ENCODE measurements at places on chromosomes 16 and 17.

- no peak for DNase-seq
These were observed 572.2 kb upstream of the SOX9 start for GRCh38 chr17:71548540-71549190.

GRCh38 chr17:348012-348411, 4.6 kb downstream of the RPH3AL start:
- DNase-seq = no peak

- no peak for DNase-seq
These were observed 13.8 kb downstream of the CLUAP1 start for GRCh38 chr16:3514621-3515020.

DNA sequence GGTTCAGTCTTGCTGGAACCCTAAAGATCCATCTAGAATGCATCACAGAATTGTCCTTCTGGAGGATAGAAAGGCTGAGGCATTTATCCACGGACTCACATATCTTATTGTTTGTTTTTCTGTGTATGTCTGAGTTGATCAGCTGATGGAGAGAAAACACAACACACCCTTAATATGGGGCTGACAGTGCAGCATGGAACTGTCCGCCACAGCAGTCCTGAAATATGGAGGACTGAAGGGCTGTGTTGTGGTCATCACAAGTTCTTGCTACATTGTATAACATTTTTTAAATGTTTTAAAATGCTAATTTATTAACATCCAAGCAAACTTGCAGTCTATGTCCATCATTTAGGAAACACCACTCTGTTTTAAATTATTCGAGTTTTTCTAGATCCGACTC, 448.9 kb upstream of the ERCC4 start:
- no peak for DNase-seq

DNA sequence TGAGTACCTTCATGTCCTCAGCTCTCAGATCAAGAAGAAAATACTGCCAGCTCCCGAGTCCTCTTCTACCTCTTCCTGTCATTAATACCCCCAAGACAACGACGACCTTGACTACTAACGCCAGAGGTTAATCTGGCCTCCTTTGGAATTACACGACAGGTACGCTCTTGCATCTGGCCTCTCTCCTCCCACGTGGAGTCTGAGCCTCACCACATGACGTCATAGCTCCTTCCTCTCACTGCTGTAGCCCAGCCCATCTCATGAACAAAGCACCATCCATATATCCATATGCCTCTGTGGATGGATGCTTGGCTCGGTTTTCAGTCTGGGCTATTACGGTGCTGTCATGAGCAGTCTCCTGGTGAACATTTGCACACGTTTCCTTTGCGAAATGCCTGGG, 110.2 kb upstream of the TNRC6C start:
- no peak for DNase-seq

- no peak for DNase-seq
These were observed 41.5 kb downstream of the ABCC1 start for GRCh38 chr16:15990902-15991301.

GRCh38 chr17:77374170-77374936, 233.6 kb downstream of the SEC14L1 start:
- DNase-seq = peak; percentile 78

DNA sequence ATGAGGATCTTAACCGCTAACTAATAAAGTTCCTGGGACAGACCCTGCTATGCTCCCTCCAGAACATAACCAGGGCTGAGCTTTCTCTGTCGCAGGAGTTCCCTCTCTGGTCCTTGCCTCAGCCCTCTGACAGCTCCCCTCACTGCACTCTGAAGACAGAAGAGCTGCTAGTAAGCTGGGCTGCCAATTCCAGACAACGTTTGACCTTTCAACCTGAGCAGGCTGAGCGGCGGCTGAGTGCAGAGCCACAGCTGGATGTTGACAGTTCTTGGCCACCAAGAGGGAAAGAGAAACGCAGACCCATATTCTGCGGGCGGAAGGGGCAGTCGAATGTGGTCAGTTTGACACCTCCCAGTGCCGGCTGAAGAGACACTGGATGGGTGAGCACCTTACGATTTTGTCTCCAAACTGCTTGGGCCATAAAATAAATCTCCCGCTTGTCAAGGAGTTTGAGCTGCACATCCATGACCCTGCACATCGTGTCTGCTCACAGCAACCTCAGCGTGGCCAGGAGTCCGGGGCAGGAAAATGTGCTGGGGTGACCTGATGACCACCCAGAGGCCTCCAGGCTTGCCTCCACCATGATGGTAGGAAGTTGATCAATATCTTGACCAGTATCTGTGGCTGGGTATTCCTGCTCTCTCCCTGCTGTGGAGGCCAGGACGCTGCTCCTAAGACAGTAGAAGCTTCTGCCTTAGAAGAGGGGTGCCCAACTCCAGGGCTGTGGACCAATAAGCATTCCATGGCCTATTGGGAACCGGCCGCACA, 209.2 kb downstream of the PARN start:
- no peak for DNase-seq

DNA sequence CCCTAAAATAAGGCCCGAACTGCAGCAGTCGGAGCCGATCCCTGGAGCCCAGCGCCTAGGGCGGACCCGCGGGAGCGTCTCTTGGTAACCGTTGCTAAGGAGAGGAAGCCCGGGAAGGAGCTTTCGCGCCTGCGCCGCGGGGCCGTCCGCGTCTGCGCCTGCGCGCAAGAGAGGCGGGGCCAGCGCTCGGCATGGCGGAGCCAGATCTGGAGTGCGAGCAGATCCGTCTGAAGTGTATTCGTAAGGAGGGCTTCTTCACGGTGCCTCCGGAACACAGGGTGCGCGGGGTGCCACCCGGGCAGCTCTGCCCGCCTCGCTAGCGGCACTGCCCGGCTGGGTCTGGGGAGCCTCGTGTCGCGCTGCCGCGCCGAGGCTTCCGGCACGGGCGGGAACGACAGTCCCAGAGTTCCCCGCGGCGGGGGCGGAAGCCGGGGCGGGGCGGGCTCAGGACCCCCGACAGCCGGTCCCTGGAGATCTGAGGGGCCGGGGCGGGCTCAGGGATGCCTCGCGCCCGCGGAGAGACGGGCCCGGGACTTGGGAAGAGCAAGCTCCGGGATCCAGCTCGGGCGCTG, at the start of gene CDK10:
CDK10 (plus strand) TSS at position 170 of the 572 bp plus-strand sequence; CDS start at position 192, 22 bp downstream.
- DNase-seq = peak; percentile 89

DNA sequence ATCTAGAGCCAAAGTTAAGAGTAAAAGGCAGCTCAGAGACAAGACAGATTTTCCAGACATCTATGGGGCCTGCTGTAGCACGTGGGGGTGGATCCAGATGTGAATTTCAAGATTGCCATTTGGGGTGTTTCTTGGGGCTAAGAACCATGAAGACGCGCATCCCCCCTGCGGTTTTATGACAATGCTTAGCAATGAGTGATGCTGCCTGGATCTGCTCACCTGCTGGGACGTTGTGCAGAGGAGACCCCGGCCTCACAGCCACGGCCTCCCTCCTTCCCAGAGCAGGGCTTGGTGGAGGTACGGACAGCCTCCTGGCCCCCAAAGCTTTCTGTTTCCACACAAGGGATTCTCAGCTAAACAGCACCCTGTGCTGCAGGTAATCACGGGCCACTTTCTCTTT, 151.5 kb upstream of the DYNLRB2 start:
- no peak for DNase-seq

- peak; percentile 41 for DNase-seq
These were observed 567 bp downstream of the UBB start for GRCh38 chr17:16381496-16381820.

DNA sequence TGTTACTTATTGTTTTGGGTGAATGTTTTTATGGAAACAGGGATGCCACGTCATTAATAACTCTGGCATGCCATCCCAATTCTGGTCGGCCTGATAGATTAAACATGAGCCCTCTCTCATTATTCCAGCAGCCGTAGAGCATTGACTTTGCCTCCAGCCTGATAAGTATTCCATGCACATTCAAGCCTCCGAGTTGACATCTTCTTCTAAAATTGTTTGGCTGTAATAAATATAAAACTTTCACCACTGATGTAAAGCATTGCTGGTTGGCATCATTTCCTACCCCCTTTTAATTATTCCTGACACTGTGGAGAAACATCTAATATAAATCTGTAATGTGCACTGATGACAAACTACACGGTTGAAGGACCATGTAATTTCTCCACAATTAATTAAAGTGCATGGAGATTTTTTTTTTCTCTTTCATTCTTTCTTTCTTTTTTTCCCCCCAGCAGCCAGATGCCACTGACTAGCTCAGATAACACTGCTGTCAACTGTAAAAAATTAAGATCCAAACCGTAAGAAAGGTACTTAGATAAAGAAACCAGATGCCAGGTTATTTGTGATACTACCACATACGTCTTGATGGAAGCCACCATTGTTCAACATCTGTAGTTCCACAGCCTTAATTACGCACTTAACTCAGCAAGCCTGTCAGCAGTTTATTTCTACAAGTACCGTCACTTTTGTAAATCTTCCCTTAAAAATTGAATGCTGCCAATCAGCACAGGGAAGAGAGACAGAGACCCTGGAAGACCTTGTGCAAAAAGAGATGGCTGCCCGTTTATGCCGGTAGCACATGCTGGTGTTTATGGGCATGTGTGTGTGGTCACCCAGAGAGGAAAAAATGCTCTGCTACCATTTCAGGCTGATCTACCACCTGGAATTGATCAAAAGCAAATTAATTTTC, 237.7 kb downstream of the IRX3 start:
- no peak for DNase-seq

DNA sequence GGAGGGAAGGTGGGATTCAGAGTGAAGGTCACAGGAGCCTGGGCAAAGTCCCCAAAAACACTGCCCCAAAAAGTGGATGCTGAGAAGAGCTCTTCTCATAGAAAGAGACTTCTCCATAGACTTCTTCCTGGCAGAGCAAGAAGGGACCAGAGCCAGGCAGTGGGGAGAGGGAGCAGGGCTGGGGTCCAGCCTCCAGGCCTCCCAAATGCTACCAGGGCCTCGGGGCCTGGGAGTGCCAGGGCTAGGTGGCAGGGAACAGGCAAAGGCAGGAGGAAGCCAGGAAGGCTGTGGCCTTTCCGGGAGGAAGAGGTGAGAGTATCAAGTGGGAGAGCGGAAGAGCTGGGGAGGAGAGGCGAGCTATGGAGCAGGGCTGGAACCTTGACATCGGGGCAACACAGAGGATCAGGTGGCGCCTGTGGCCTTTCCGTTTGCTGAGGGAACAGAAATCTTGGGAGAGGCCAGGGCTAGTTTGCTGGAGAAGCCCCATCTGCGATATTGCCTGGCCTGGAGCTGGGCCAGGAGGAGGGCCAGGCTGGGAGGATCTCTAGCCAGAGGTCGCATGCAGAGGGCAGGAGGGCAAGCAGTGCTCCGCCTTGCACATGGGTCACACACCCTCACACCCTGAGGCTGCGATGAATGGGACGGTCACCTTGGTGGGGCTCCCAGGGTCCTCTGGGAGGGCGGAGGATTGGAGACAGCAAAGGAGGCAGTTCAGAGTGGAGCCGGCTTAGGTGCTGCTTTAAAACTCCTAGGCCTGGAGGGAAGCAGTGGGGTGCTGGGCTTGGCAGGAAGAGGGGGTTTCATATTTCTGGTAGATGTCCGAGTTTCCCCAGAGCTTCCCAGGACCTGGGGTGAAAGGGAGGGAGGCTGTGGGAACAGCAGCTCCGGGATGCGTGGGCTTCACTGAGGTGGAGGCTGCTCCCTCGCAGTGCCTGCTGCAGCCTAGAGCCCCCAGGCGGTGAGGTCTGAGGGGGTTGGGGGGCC, 3.4 kb downstream of the SLC16A5 start:
- DNase-seq = no peak

DNA sequence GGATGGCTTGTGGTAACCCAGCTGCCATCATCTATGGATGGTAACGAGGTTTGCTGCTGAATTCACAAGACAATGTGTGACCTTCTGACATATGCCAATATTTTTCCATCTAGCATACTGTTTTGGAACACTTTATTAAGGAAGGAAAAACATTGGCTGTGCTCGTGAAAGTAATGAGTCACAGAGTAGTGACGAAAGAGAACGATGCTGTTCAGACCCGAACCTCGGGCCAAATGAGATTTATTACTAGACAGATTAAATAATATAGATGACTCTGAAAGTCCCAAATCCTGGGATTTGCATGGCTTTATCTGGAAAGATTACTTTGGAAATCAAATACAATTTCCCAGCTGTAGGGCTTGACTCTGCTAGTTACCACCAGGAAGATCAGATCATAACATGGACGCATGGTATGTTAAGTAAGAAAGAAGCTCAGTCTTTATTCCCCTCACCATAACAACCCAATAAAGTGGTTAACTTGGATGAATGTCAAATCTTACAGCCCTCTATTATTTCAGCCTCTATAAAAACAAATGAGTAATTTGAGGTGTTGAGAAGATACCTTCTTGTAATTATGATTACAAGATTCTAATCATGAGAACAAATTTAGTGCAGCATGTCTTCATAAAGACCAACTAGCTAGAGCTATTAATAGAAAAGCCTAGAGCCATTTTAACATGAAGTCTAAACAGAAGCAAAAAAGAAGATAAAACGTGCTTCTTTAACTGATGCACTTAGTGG, 32.6 kb downstream of the ERN1 start:
- no peak for DNase-seq

- DNase-seq = peak; percentile 97
These were observed 9.2 kb upstream of the TSPOAP1 start for GRCh38 chr17:58337600-58338453.

DNA sequence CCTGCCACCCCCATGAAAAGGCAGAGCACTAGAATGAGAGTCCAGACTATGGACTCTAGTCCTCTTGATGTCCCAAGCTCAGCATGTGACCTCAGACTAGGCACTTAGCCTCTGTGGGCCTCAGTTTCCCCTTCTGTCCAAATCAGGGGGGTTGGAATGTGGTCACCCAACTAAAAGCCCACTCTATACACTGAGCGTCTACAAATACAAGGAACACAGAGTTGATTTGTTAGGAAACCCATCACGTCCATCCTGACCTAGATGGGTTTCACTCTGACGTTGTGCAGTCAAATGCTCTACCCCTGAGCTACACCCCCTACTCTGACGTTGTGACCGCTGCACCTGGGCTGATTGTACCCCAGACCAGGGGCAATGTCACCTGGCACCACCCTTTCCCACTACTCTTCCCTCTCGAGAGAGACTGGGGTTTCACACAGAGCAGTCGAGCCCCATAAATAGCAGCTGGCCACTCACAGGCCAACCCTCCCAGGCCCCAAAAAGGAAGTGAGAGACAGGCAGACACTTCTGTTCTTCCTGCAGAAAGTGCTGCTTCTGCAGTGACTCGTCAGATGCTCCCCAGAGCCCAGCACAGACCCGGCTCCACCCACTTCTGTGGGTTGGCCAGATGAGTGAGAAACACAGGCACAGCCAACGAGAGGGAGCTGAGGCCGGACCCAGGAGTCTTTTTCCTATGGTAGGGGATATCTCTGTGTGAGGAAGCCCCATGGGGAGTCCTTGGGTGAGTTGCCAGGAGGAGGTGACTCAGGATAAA, 16.1 kb upstream of the TNFRSF13B start:
- DNase-seq = peak; percentile 74

- no peak for DNase-seq
These were observed 191.1 kb downstream of the CHD9NB start for GRCh38 chr16:52861614-52862022.

- no peak for DNase-seq
These were observed 527.8 kb upstream of the PSMD7 start for GRCh38 chr16:73768786-73769203.

- DNase-seq = no peak
These were observed 31.6 kb downstream of the SOX9 start for GRCh38 chr17:72152387-72152929.

GRCh38 chr16:29029168-29029994, 44.5 kb downstream of the LAT start:
- peak; percentile 95 for DNase-seq

- no peak for DNase-seq
These were observed 788 bp upstream of the PRCD start for GRCh38 chr17:76538941-76539570.
